ENCODE measurements at places on chromosomes 1 and 21. TPM values are rescaled to one million over a fixed set of nuclear protein-coding genes. Genes with fewer than 3 reads are reported as not detected.
A peak's percentile ranks its signal among the peaks of the same experiment; 100 is the strongest.

- H3K4me3 ChIP-seq = no peak overlapping the region
- H3K4me1 ChIP-seq = peaks cover 7% of the 10 kb centered on the region
- DNase-seq = no peak
- no peak overlapping the region for H3K27ac ChIP-seq
These were observed 7.3 kb upstream of the FABP3 start for GRCh38 chr1:31380181-31380580.

Gene WNT9A
- total RNA-seq = not detected

- H3K4me1 ChIP-seq = no peaks in the 10 kb centered on the region
- H3K36me3 ChIP-seq = peaks cover 8% of the 10 kb centered on the region
- no peak overlapping the region for H3K27ac ChIP-seq
- H3K4me3 ChIP-seq = no peak overlapping the region
- no peak for DNase-seq
These were observed 50.5 kb upstream of the SLFNL1 start for GRCh38 chr1:41072051-41072450.

DNA sequence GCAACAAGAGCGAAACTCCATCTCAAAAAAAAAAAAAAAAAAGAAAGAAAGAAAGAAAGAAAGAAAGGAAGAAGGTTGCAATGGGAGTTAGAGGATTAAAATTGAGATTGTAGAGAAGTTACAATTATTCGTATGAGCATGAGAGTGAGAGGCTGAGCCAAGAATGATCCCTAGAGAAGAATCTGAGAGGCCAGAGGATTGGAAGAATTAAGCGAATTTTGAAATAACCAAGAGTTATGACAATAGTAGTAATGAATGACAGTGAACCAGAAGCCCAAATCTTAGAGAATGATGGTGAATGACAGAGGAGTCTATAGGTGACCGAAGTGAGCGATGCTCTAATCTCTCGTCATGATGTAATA is 369 bp upstream of the ZYG11B start:
- DNase-seq = no peak
- H3K36me3 ChIP-seq = no peaks in the 10 kb centered on the region
- H3K4me3 ChIP-seq = peak overlapping the region; percentile 55
- peaks cover 24% of the 10 kb centered on the region for H3K4me1 ChIP-seq
- H3K27ac ChIP-seq = peak overlapping the region; percentile 33
- H3K27me3 ChIP-seq = peaks cover 8% of the 10 kb centered on the region

GRCh38 chr21:40422896-40423635 is 423.9 kb downstream of the DSCAM start:
- DNase-seq = no peak
- H3K4me3 ChIP-seq = no peak overlapping the region
- no peaks in the 10 kb centered on the region for H3K27me3 ChIP-seq
- no peaks in the 10 kb centered on the region for H3K4me1 ChIP-seq

Gene EPHA2
- not detected for total RNA-seq

Gene FAAH
- 3.6 TPM for total RNA-seq

Gene PRKAA2
- not detected for total RNA-seq

- H3K4me3 ChIP-seq = no peak overlapping the region
- no peak overlapping the region for H3K27ac ChIP-seq
- no peaks in the 10 kb centered on the region for H3K36me3 ChIP-seq
- DNase-seq = no peak
- no peaks in the 10 kb centered on the region for H3K27me3 ChIP-seq
These were observed 152.7 kb downstream of the CASZ1 start for GRCh38 chr1:10643607-10644306.

GRCh38 chr21:33943293-33943692 is 27.7 kb upstream of the ATP5PO start:
- peaks cover 64% of the 10 kb centered on the region for H3K4me1 ChIP-seq
- H3K36me3 ChIP-seq = peaks cover 76% of the 10 kb centered on the region
- no peak overlapping the region for H3K27ac ChIP-seq
- H3K4me3 ChIP-seq = no peak overlapping the region
- DNase-seq = peak; percentile 19

- H3K4me3 ChIP-seq = no peak overlapping the region
- no peak overlapping the region for H3K27ac ChIP-seq
- no peaks in the 10 kb centered on the region for H3K27me3 ChIP-seq
- H3K4me1 ChIP-seq = no peaks in the 10 kb centered on the region
- H3K36me3 ChIP-seq = no peaks in the 10 kb centered on the region
These were observed 42.7 kb downstream of the TBX15 start for GRCh38 chr1:118945489-118945888.

DNA sequence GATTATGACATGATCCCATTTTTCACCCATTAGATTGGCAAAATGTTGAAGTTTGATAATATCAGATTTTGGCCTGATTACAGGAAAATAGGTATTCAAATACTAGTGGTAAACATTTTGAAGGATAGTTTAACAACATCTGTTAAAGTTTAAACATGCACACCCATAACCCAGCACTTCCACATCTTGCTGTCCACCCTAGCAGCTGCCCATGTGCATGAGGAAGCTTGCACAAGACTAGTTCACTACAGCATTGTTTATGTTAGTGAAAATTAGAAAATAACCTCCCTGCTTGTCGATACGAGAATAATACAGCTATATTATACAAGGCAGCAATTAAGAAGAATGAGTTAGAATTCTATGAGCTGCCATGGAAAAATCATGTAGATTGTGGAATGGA is 127.6 kb downstream of the C1orf21 start:
- H3K27me3 ChIP-seq = peaks cover 4% of the 10 kb centered on the region
- H3K4me3 ChIP-seq = no peak overlapping the region
- H3K36me3 ChIP-seq = no peaks in the 10 kb centered on the region
- no peak for DNase-seq

Gene ZNF124
- total RNA-seq = 32.4 TPM

GRCh38 chr1:227156520-227156919 is 161.8 kb downstream of the CDC42BPA start:
- H3K36me3 ChIP-seq = no peaks in the 10 kb centered on the region
- no peak overlapping the region for H3K4me3 ChIP-seq
- no peaks in the 10 kb centered on the region for H3K4me1 ChIP-seq
- DNase-seq = no peak

DNA sequence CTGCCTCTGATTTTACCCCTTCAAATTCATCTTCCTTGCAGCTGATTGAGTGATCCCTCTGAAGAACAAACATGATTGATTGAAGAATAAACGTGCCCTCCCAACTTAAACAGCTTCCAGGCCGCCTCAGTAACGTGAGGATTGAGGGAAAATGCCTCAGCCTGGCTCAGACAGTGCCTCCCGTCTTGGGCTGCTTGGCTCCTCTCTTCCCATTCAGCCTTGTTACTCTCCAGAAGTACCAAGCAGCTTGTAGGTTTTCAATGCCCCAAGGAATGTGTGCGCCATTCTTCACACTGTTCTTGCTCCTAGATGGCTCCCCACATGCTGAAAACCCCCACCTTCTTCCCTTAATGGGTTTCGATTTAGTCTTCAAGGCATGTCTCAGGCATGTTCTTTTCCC is 51.8 kb downstream of the ST6GALNAC5 start:
- H3K36me3 ChIP-seq = no peaks in the 10 kb centered on the region
- no peak overlapping the region for H3K27ac ChIP-seq
- H3K27me3 ChIP-seq = peaks cover 6% of the 10 kb centered on the region
- no peak for DNase-seq
- H3K4me3 ChIP-seq = no peak overlapping the region

Gene WNT3A
- not detected for total RNA-seq

Gene FCRL5
- 0.11 TPM for total RNA-seq

DNA sequence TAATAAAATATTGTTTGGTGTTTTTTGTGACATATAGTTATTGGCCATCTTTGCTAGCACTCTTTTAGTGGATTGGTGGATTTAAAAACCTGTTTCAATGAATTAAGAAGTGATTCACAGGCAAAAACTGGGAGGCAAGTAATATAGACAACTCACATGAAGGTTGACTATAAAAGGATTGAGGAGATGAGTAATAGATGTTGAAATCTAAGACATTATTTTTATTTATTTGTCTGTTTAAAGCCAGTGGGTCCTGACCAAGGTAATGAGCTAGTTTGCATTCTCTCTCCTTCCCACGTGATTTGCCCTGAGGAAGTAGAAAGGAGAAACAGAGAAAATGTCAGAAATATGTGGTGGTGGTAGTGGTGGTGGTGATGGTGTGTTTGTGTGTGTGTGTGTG is 351.5 kb upstream of the ZP4 start:
- H3K4me1 ChIP-seq = no peaks in the 10 kb centered on the region
- H3K27ac ChIP-seq = no peak overlapping the region
- no peak for DNase-seq
- no peaks in the 10 kb centered on the region for H3K27me3 ChIP-seq

Gene SLC6A9
- total RNA-seq = 1.9 TPM

- no peak for DNase-seq
- H3K27ac ChIP-seq = no peak overlapping the region
- peaks cover 25% of the 10 kb centered on the region for H3K27me3 ChIP-seq
- H3K4me3 ChIP-seq = no peak overlapping the region
- no peaks in the 10 kb centered on the region for H3K4me1 ChIP-seq
These were observed 5.1 kb upstream of the HMGCS2 start for GRCh38 chr1:119773711-119774241.

GRCh38 chr21:39125752-39126485 is 57.3 kb downstream of the PSMG1 start:
- peaks cover 8% of the 10 kb centered on the region for H3K4me1 ChIP-seq
- no peak for DNase-seq
- no peak overlapping the region for H3K27ac ChIP-seq
- H3K4me3 ChIP-seq = no peak overlapping the region
- peaks cover 2% of the 10 kb centered on the region for H3K36me3 ChIP-seq
- peaks cover 11% of the 10 kb centered on the region for H3K27me3 ChIP-seq

Gene LINGO4
- total RNA-seq = 0.16 TPM
